ENCODE measurements at places on chromosomes 4 and X. TPM values are rescaled to one million over a fixed set of nuclear protein-coding genes. Genes with fewer than 3 reads are reported as not detected.

TMEM128 gene
- 25.6 TPM for total RNA-seq

MAPK10 gene
- 20.8 TPM for total RNA-seq

SPANXB1 gene
- total RNA-seq = 5.3 TPM

SCRG1 gene
- total RNA-seq = 0.47 TPM

DNA sequence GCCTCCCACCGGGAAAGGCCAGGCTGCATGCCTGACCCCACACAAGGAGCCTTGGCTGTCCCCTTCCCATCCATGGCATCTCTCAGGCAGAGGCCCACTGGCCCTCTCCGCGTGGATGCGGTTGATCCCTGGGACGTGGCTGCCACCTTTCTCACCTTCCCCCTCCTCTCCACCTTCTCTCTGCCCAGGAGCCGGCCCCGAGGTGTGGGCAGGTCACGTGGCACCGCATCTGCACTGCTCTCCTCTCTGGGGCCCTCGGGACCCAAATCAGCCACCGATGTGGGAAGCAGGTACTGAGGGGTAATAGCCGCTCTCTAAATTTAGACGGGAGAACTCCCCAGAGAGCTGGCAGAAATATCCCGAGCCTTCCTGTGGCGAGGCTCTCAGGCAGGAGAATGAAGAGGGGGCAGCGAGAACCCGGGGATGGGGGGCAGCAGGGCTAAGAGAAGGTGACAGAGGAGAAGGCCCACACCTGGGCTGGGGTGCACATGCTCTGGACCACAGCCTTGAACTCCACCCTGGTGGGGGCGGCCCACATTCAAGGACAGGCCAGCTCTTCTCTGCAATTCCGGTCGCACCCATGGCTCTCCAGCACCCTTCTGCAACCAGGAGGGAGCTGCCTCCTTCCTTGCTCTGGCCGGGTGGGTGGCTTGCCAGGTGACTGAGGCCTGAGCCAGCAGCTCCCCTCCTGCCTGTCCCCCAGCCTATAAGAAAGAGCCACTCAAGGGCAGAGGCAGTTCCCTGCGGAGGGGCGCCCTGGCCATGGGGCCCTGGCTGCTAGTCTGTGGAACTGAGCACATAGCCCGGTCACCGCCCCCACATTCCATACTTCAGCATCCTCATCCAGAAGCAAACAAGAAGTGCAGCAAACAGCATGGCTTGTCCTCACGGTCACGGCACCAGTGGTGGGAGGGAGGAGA, 9.6 kb upstream of the DUSP9 start:
- no peak for DNase-seq

DNA sequence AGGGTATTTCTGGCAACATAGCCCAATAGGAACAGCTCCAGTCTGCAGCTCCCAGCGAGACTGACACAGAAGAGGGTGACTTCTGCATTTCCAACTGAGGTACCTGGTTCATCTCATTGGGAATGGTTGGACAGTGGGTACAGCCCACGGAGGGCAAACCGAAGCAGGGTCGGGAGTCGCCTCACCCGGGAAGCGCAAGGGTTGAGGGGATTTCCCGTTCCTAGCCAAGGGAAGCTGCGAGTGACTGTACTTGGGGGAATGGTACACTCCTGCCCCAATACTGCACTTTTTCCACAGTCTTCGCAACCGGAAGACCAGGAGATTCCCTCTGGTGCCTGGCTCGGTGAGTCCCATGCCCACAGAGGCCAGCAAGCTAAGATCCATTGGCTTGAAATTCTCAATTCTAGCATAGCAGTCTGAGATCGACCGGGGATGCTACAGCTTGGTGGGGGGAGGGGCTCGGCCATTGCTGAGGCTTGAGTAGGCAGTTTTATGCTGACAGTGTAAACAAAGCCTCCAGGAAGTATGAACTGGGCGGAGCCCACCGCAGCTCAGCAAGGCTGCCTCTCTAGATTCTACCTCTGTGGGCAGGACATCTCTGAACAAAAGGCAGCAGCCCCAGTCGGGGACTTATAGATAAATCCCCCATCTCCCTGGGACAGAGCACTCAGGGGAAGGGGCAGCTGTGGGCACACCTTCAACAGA, 14.0 kb upstream of the ADAD1 start:
- DNase-seq = no peak

- no peak for DNase-seq
Measured at GRCh38 chr4:154642373-154643009, 30.0 kb upstream of the FGG start.

- no peak for DNase-seq
Measured at GRCh38 chr4:25058796-25059195, 28.1 kb upstream of the LGI2 start.

GRCh38 chrX:121356139-121356849, 308.9 kb downstream of the GLUD2 start:
- no peak for DNase-seq

- peak; percentile 66 for DNase-seq
Measured at GRCh38 chrX:8743126-8743732, 11.3 kb upstream of the ANOS1 start.

DNA sequence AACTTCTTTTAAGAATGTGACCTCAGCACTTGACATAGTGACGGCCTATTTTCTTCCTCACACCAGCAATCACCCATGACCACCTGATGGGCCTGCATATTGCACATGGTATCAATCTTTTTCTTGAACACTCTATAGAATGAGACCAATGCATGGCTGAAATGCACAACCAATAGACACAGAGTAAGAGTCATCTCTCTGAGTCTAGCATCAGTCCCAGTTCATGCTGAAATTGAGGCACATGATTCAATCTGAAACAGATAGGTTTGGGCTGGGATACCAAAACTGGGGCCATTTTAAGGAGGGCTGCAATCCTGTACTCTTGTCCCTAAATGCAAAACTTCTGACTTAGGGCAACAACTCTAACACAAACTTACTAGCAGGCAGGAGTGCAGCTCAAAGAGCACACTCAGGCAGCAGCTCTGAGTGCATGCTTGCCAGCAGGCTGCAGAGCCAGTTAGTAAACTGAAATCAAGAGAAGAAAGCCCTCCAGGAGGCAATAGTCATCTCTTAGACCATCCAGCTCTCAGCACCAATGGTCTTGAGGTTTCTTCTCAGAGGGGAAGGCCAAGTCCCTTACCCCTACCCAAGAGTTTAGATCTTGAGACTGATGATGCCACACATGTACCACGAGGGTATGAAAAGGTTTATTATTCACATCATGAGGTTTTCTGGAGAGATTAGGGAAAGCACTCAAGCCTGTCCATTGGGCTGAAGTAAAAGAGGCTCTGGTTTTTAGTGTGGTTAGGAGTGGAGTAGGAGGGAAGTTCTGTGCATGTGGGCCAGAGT, 24.7 kb upstream of the GPR101 start:
- no peak for DNase-seq

DNA sequence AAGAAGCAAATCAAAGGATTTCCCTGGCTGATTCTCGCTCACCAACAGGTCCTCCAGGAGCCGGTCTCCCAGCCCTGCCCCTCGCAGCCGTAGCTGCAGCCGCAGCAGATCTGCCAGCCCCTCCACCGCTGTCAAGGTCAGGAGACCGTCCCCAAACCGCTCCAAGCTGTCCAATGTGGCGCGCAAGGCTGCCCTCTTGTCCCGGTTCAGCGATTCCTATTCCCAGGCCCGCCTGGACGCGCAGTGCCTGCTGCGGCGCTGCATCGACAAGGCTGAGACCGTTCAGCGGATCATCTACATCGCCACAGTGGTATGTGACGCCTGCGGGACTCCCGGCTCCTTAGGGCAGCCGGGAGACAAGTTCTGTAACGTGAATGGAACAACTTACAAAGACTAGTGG, 25.6 kb downstream of the SPATA18 start:
- peak; percentile 50 for DNase-seq

- no peak for DNase-seq
Measured at GRCh38 chr4:72451349-72451748, 117.7 kb downstream of the ADAMTS3 start.

Data from mesothelial cell of epicardium (in vitro differentiated cells).